ENCODE measurements at places on chromosomes 6 and 20. TPM values are rescaled to one million over a fixed set of nuclear protein-coding genes. Genes with fewer than 3 reads are reported as not detected.

The ENPP4 gene
- polyA plus RNA-seq = 42.0 TPM

The SLC35D3 gene
- 0.06 TPM for polyA plus RNA-seq

The RCAN2 gene
- 4.7 TPM for polyA plus RNA-seq

The PDE10A gene
- polyA plus RNA-seq = 7.6 TPM

The KCNK5 gene
- 1.5 TPM for polyA plus RNA-seq

The TAF11 gene
- 45.3 TPM for polyA plus RNA-seq

The NCR2 gene
- polyA plus RNA-seq = not detected

The FOXF2 gene
- 0.92 TPM for polyA plus RNA-seq

The ZNF217 gene
- 12.4 TPM for polyA plus RNA-seq

The FBXO5 gene
- 12.3 TPM for polyA plus RNA-seq

The TNNC2 gene
- polyA plus RNA-seq = 8,101 TPM

The SH3BGRL2 gene
- 7.5 TPM for polyA plus RNA-seq

The RAET1E gene
- polyA plus RNA-seq = 0.82 TPM

The BCAS1 gene
- polyA plus RNA-seq = 3.6 TPM

The WFDC12 gene
- polyA plus RNA-seq = not detected

The MAP3K5 gene
- 3.2 TPM for polyA plus RNA-seq

The PDE7B gene
- polyA plus RNA-seq = 6.6 TPM

The GSTA3 gene
- not detected for polyA plus RNA-seq

The VGLL2 gene
- 93.8 TPM for polyA plus RNA-seq

The KCNS1 gene
- polyA plus RNA-seq = not detected

The IL17F gene
- polyA plus RNA-seq = not detected

The ZSWIM3 gene
- polyA plus RNA-seq = 3.4 TPM

The PRICKLE4 gene
- polyA plus RNA-seq = 3.0 TPM

The TRAPPC3L gene
- 0.09 TPM for polyA plus RNA-seq

The SASH1 gene
- 34.0 TPM for polyA plus RNA-seq

The LY6G5C gene
- 2.7 TPM for polyA plus RNA-seq

The SAPCD1 gene
- 3.0 TPM for polyA plus RNA-seq

The CGA gene
- 0.72 TPM for polyA plus RNA-seq

The USP49 gene
- polyA plus RNA-seq = 5.6 TPM

The ZNFX1 gene
- polyA plus RNA-seq = 9.9 TPM

The SIRPA gene
- 29.2 TPM for polyA plus RNA-seq

The SLC22A1 gene
- 0.85 TPM for polyA plus RNA-seq

The SMIM13 gene
- polyA plus RNA-seq = 8.9 TPM

The SDCBP2 gene
- 1.5 TPM for polyA plus RNA-seq

The RIMS1 gene
- 0.75 TPM for polyA plus RNA-seq

The MAPK13 gene
- polyA plus RNA-seq = 6.8 TPM

The RING1 gene
- polyA plus RNA-seq = 29.4 TPM

The BPIFB1 gene
- not detected for polyA plus RNA-seq

Measured in forelimb muscle (tissue), 1 donor.